Hepatic stellate cell (primary cell): ENCODE measurements at places on chromosomes 11 and 22.
A peak's percentile ranks its signal among the peaks of the same experiment; 100 is the strongest.

- no peak for DNase-seq
Observed at GRCh38 chr11:86952221-86952875, 2.8 kb downstream of the FZD4 start.

- peak; percentile 60 for DNase-seq
Observed at GRCh38 chr11:1139441-1140083, 18.2 kb upstream of the MUC5AC start.

- DNase-seq = no peak
Observed at GRCh38 chr11:26951809-26952515, 42.0 kb upstream of the FIBIN start.

- no peak for DNase-seq
Observed at GRCh38 chr22:30078320-30079311, 1.6 kb upstream of the HORMAD2 start.

DNA sequence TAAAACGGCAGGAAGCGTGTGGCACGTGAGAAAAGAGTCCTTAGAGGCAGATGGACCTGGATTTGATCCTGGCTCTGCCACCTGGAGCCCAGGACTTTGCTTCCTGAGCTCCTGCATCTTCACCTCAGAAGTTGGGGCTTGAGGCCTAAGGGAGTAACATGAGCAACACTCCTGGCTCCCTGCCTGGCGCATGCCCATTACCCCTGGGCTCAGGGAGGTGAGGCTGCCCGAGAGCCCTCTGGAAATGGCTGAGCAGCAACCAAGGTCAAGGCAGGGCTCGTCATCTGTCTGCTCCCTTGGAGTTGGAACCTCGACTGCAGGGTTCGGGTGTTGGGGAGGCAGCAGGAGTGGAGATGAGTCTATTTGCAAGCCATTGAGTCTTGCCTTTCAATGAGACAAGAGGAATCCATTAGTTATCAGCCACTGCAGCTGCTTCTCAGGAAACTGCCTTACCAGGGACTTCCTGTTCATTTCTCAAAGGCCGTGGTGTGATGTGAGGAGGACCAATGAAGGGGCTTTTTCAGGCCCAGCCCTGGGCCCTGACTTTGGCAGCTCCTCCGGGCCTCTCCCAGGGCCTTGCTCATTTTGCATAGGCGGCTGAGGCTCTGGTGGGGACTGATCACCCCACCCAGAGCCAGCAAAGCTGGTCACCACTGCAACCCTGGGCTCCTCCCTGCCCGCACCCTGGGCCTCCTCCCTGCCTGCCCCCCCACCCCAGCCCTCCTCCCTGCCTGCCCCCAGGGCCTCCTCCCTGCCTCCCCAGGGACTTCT is 6.4 kb downstream of the FADS2 start:
- peak; percentile 82 for DNase-seq

DNA sequence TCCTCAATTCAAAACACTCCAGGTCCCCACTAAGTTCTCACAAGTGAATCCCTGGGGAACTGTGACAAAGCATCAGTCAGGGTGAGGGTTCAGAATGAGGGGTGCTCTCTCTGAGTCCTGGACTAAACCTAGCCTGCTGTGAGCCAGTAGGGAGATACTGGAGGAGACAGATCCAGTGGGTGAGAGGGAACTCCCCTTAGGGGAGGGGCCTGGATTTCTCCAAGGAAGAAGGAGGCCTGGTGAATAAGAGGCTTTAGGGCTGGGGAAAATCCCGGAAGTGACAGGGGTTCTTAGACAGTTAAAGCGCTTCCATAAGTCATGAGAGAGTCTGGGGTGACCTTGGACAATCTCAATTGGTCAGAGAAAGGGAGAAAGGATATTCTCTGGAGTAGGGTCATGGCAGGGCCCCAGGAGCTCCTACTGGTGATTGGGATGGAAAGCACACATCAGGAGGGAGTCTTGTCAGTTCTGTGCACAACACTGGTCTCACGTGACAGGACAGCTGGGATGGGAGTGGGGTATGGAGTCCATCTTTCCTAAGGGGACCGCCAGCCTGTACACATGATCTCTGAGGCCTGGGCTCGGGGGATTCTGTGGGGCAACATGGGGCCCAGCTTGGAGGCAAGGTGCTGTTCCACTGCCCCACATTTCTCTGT is 1.5 kb downstream of the TBC1D10A start:
- DNase-seq = peak; percentile 91

- peak; percentile 39 for DNase-seq
Observed at GRCh38 chr11:131099013-131099412, 182.7 kb upstream of the SNX19 start.

DNA sequence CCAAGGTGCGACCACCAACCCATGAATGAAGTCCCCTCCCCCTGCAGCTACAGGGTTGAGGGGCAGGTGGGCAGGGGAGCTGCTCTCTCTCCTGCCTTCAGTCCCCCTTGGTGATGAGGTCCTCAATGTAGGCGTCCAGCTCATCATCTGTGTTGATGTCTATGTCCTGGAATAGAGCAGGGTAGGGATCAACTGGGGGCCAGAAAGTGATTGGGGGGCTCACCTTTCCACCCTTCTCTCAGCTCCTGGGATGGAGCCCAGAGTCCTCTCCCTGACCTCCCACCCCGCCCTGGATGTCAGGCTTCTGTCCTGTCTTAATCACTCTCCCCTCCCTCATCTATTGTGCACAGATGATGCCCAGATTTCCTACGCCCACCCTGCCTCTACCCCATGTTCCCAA is 41.9 kb downstream of the MORC2 start:
- DNase-seq = no peak

GRCh38 chr11:124763156-124763947 is 1.3 kb upstream of the ESAM start:
- DNase-seq = peak; percentile 40

- DNase-seq = no peak
Observed at GRCh38 chr11:97622795-97623194, 1233.0 kb downstream of the JRKL start.

- no peak for DNase-seq
Observed at GRCh38 chr11:122864386-122865115, 18.0 kb upstream of the JHY start.

- DNase-seq = no peak
Observed at GRCh38 chr11:133509924-133510697, 22.2 kb downstream of the OPCML start.
